Muscle of leg (tissue), 16 donors: ENCODE measurements at places on chromosomes 11 and 22. TPM values are rescaled to one million over a fixed set of nuclear protein-coding genes. Genes with fewer than 3 reads are reported as not detected.

ELMOD1 gene
- 5.0 TPM for polyA plus RNA-seq

ENTHD1 gene
- polyA plus RNA-seq: not detected

C22orf23 gene
- 11.4 TPM for polyA plus RNA-seq

OR52H1 gene
- not detected for polyA plus RNA-seq

CCDC73 gene
- polyA plus RNA-seq: 0.04 TPM

RIMBP3B gene
- not detected for polyA plus RNA-seq

PATE2 gene
- polyA plus RNA-seq: not detected

DENND5A gene
- 75.3 TPM for polyA plus RNA-seq

TSPAN32 gene
- polyA plus RNA-seq: 2.3 TPM

UPB1 gene
- polyA plus RNA-seq: 0.57 TPM

FERMT3 gene
- 10.5 TPM for polyA plus RNA-seq

TPCN2 gene
- polyA plus RNA-seq: 7.2 TPM

GRM5 gene
- not detected for polyA plus RNA-seq

VWCE gene
- 8.8 TPM for polyA plus RNA-seq

NLRP10 gene
- not detected for polyA plus RNA-seq

ACR gene
- 0.17 TPM for polyA plus RNA-seq
